Astrocyte (in vitro differentiated cells and primary cell): ENCODE measurements at places on chromosomes 1 and 21.

GRCh38 chr1:117210831-117211261 is at the start of gene VTCN1:
TSS of gene VTCN1 (minus strand) at chr1:117210927. CDS start at chr1:117210855, 72 bp downstream.
- no peak for DNase-seq

GRCh38 chr1:154769193-154769895 is 100.7 kb downstream of the KCNN3 start:
- no peak for DNase-seq

DNA sequence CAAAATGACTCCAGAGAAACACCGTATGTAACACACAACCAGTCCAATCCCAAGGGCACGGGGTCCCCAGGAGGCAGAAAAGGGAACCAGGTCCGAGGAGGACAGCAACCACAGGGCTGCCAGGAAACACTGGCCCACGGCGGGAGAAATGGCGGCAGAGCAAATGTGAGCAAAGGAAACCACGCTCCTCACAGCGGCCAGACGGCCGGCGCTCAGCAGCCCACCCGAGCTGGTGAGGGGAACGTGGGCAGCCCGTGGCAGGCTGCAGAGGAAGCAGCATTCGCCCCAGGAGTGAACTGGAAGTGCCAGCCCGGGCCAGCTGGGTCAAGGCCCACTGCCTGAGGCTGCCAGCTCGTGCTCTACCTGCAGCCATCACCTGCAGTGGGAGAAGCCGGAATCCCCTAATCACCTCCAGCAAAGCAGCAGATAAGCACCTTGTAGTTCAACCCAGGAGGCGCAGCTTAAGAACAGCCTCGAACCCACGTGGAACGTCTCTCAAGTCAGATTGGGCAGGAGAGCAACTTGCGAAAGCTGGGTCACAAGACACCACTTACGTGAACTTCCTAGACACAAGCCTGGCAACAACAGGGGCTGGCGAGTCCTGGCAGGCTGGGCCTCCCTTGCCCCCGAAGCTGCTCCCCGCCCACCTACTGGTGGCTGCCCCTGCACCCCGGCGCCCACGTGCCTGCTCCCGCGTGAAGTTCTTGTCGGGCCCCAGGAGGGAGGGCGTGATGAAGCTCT is 6.7 kb downstream of the SLC19A1 start:
- no peak for DNase-seq

DNA sequence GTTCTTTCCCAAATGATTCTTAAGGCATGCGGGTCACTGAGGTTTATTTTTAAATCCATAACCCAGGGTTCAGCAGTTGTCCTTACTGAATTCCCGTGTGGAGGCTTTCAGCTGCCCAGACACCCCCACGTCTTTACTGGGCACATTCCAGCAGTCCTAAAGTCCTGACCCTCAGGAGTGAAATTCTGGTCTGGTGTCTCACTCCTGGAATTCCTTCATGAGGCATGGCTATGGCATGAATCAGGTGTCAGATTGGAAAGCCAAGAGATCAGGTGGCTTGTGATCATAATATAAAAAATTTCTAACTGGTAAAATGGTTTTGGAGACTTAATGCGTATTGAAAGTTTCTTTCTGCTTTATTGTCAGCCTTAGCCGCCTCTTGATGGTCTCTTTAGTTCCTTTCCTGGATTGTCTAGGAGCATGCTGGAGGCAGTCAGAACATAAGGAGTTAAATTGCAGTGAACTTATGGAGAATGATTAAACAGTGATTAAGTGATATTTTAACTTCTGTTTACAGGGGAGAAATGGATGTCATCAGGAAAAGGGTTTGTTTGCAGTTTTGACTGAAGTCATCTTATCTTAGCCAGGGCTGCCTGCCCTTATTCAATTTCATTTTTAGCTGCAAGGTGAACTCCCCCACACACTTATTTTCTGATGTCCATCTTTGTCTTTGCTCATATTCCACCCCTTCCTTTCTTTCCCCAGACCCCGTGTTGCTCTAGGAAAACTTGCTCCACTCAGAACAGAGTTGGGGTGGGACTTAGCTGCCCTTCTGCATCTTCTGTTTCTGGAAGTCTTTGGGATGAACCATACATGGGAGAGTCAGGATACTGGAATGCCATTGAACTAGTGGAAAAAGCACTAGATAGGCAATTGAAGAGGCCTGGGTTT is 25.7 kb upstream of the MACF1 start:
- peak; percentile 89 for DNase-seq

DNA sequence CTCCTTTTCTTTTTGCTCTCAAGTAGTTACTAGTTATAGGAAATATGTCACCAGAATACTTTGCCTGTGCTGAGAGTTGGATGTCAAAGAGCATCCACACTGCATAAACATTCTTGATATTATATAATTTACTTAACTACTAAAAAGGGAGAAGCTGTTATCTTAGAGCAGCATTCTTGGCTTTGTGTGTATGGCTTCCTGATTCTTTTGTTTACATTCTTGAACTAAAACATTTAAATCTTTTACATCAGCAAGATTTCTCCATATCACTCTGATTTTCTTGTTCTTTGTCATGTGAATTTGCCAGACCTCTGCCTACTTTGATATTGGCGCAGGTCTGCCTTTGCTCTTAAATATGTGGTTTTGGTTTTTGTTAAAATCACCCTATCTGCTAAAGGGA is 48.8 kb downstream of the SUCO start:
- peak; percentile 67 for DNase-seq

GRCh38 chr1:225813214-225813964 is 3.5 kb downstream of the EPHX1 start:
- DNase-seq, result no peak

GRCh38 chr21:26110715-26111114 is 59.9 kb downstream of the APP start:
- DNase-seq, result no peak

DNA sequence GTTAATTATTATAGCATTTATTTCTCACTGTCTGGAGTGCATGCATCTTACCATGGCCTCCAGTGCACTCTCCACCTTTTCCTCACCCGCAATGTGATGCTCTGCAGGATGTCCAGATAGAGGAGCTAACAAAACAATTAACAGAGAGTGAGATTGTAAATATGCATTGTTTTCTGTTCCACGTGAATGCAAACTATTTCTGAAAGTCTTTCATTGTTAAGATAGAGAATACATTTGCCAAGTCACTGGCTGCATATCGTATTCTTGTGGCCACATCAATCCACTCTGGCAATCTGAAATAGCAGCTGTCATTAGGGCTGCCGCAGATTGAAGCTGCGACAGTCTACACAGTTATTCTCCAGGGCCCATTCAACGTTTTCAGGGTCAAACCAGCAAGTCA is 143.8 kb downstream of the DUSP10 start:
- no peak for DNase-seq

- no peak for DNase-seq
These were observed 20.8 kb upstream of the TAL1 start for GRCh38 chr1:47252795-47253194.

- DNase-seq, result no peak
These were observed 26.1 kb downstream of the RGS4 start for GRCh38 chr1:163095213-163095612.

GRCh38 chr21:38851101-38851500 is 45.4 kb downstream of the ETS2 start:
- no peak for DNase-seq

DNA sequence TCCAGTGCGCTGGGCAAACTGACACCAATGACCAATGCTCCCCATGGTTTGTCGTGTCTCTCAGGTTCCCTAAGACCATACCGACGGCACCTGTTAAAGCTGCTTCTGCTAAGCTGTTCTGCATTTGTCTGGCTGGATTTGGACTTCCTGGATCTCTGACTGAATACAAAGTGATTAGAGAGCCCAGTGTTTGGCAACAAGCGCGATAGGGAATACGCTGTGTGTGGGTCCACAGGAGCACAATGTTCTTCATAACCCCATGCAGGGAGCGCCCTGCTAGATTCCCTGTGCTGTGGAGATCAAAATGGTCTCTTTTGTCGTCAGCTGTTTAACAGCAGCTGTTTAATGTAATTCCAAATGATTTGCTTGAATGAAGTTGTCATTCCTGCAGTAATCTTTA is 26.0 kb upstream of the ESRRG start:
- no peak for DNase-seq

DNA sequence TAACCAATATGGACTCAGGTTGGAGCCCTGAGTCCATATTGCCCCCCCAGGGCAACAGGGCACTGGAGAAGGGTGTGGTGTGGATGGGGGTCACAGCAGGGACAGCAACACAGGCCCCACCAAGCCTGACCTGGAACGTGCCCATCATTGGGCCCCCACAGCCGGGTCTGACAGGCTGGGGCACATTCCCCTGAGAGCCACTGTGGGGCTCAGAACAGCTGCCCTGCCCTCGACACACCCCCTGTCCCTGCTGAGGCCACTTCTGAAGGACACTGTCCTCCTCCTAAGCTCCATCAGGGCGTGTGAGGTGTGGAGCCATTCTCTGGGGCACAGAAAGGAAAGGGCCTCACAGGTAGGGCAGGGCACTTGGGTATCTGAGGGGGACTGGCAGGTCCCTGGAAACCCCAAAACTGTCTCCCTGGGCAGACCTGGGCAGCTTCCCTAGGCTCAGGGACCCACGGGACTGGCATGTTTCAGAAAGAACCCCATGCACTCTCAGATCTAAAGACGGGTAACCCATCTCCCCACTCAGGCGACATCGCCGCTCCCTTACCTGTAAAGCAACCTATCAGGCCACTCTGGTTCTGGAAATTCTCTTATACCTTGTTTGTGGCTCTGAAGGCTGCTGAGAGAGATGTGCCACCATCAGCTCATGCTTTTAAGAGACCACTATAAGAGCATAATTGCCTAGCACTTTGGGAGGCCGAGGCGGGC is 95.5 kb downstream of the DMRTB1 start:
- no peak for DNase-seq

DNA sequence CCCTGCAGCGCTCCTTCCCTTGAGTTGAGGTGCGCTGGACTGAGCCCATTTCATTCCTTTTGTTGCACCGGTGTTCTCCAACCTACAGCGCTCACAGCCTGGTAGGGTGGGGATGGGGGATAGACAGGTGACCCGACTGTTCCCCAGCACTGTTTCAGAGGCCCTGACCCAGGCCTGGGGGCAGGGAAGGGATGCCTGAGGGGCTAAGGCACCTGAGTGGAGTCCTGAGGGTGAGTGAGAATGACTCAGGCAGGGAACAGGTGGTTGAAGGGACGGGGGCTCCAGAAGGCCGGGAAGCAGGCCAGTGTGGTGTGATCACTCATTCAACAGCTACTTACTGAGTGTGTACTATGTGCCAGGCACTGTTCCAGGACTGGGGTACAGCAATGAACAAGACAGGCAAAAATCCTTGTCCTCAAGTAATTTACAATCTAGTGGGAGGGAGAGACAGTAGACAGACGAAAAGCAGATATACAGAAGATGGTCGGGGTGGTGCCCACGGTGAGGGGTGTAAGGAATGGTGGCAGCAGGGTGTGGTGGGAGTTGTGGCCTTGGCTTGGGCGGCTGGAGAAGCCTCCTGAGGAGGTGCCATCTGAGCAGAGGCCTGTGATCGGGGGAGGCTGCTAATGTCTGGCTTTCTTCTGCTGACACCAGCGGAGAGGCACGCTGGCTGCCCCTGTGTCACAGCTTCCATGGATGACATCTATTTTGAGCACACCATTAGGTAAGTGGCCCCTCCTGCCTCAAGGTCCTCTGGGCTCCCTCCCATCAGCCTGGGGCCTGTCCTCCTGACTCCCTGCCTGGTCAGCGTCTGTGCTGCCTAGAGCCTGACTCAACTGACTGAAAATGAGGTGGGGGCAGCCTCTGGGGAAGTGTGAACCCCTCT is 37.4 kb downstream of the ACOT11 start:
- DNase-seq, result no peak

GRCh38 chr21:33312121-33312520 is 12.6 kb upstream of the IFNAR1 start:
- no peak for DNase-seq

DNA sequence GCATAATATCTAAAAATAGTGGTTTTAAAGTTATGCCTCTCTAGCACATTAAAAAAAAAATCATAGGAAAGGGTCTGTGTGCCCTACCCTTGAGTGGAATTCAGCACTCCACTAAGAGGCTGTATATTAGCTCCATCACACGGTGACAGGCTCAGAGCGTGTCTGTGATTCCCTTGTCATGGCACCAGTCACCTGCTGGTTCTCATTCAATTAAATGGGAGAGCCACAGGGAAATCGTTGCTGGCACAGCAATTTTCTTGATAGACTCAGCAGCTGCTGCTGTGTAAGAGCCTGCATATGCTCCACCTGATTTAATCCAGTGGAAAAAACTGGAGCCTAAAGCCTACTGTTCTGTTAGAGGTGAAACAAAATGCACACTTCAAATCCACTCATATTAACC is 9.5 kb downstream of the ATP6V1G3 start:
- DNase-seq, result no peak

DNA sequence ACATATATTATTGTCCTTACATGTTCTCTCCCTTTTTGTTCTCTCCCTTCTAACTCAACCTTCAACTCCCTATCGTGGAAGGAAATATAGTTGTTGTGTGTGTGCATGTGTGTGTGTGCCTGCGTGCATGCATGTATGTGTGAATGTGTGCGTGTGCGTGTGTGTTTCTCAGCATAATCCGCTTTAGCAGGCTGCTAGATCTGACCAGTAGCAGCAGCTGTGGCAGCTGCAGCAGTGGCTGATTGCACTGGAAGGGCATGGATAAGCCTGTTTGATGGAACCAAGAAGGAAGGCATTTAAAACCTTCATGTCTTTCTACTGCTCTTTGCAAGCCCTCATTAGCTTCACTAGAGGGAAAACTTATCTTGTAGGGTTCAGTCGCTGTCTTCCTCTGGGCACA is 65.6 kb upstream of the IRF2BP2 start:
- DNase-seq, result no peak

DNA sequence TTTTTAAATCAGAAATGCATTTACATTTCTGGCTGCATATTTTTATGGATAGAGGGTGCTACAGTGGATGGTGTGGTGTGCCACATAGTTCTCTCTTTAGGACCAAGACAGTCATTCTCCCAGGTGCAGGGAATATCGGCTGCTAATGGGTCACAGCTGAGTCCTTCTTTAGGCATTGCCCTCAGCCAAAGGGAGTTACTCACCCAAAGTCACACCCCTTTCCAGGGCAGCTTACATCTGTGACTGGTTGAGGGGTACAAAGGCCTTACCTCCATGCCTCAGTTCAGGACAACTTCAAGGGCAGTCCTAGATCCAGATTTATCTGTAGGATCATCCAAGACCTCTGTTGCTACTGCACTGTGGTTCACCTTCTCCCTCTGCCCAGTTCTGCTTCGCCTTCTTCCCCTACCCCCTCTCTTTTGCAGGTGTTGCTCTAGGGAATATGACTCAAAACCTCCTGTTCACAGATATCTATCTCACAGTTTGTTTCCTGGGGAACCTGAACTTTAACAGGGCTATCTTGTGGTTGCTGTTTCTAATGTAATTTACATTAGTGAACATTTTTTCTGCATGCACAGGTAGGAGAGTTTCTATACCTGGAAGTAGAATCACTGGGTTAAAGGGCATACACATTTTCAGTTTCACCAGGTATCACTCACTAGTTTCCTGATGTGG is 413.9 kb downstream of the RPS6KC1 start:
- DNase-seq, result no peak

GRCh38 chr1:47709019-47709871 is 271.4 kb downstream of the FOXD2 start:
- DNase-seq, result no peak

- no peak for DNase-seq
These were observed 18.3 kb upstream of the MPL start for GRCh38 chr1:43319288-43319687.

GRCh38 chr1:47213230-47213963 is 18.6 kb downstream of the TAL1 start:
- DNase-seq, result no peak
